ENCODE measurements at places on chromosomes 16 and 17. TPM values are rescaled to one million over a fixed set of nuclear protein-coding genes. Genes with fewer than 3 reads are reported as not detected.

Gene GNAO1
- not detected for total RNA-seq

Gene TPPP3
- total RNA-seq = 0.28 TPM

Gene ZSCAN10
- total RNA-seq = not detected

Gene PRAC1
- total RNA-seq = not detected

Gene GAN
- total RNA-seq = 8.5 TPM

Gene WFIKKN1
- 0.09 TPM for total RNA-seq

Gene USP43
- 0.18 TPM for total RNA-seq

Gene ZNF174
- total RNA-seq = 5.8 TPM

Gene KRTAP3-2
- total RNA-seq = not detected

Gene RPTOR
- total RNA-seq = 17.5 TPM

Gene MMP25
- total RNA-seq = under 0.01 TPM

Gene TP53TG3B
- not detected for total RNA-seq

Gene SPIRE2
- total RNA-seq = 0.66 TPM

Gene CFAP97D1
- total RNA-seq = not detected

Gene KRT20
- total RNA-seq = not detected

Gene FBXW10B
- 0.09 TPM for total RNA-seq

Gene GNG13
- not detected for total RNA-seq

Gene TSPAN10
- 0.18 TPM for total RNA-seq

Gene CCL18
- not detected for total RNA-seq

Gene SOX9
- not detected for total RNA-seq

Gene UNC45B
- not detected for total RNA-seq

Gene CHAD
- not detected for total RNA-seq

Gene CARD14
- 0.09 TPM for total RNA-seq

Gene PRSS8
- not detected for total RNA-seq

Gene CX3CL1
- 5.8 TPM for total RNA-seq

Gene TMED6
- not detected for total RNA-seq

Gene RPRML
- 0.09 TPM for total RNA-seq

Gene PYY
- total RNA-seq = not detected

Gene CD300E
- total RNA-seq = not detected

Gene ZNF750
- total RNA-seq = 0.09 TPM

Gene PIRT
- not detected for total RNA-seq

All from endothelial cell of coronary artery (primary cell).